ENCODE measurements at places on chromosomes 5 and 9.
A peak's percentile ranks its signal among the peaks of the same experiment; 100 is the strongest.

- no peak for DNase-seq
Observed at GRCh38 chr9:20646656-20647055, 24.4 kb upstream of the MLLT3 start.

- no peak for DNase-seq
Observed at GRCh38 chr5:154984946-154985516, 28.5 kb upstream of the KIF4B start.

DNA sequence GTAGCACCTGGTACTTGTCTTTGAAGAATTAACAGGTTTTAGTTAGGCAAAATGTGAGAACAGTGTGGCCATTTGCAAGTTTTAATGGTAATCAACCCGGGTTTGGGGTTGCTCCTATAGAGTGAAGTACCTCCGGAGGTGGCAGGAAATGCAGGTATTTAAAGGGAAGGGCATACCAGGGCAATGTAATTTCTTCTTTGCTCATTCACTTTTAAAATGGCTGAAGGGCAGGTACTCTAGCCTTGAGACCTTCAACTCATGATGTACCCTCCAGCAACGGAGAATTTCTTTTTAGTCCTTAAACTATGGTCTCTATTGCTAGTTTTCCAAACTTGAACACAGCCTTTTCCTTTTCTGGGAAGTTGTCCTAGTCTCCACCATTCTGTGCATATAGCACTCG, 1.3 kb upstream of the HSPA4 start:
- DNase-seq, result no peak

- DNase-seq, result no peak
Observed at GRCh38 chr5:166936351-166936750, 1355.1 kb upstream of the WWC1 start.

DNA sequence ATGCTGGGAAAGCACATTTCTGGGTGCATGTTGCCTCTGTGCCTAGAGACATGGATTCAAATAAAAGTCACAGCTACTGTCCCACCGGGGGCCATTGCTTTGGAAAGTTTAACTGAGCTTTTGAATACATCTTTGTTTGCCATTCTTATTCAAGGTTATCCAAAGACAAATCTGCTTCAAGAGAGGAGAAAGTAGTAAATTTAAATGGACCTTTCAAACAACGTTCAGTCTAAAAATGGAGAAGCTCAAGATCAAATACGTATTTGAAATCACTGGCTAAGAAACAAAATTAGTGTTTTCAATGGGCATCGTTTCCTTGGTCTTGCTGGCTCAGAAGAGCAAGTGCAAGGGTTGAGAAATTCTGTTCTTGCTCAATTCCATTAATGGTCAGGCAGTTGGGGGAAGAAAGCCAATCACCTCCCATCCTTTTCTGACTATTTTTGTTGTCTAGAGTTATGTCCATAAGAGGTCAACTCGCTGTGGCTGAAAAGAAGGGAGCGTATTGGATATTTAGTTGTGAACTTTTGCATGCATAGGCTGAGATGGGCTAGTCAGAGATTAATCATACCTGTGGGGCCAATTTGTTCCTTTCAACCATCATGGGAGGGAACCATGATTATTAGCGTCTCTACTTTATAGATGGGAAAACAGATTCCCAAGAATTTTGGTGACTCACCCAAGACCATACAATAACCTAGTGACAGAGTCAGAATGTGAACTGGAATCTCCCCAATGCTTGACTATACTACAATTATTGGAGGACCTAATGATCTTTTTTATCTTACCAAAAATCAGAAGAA, 276.2 kb upstream of the TNC start:
- DNase-seq, result no peak

GRCh38 chr5:91910655-91911054, 527.5 kb upstream of the ARRDC3 start:
- no peak for DNase-seq

DNA sequence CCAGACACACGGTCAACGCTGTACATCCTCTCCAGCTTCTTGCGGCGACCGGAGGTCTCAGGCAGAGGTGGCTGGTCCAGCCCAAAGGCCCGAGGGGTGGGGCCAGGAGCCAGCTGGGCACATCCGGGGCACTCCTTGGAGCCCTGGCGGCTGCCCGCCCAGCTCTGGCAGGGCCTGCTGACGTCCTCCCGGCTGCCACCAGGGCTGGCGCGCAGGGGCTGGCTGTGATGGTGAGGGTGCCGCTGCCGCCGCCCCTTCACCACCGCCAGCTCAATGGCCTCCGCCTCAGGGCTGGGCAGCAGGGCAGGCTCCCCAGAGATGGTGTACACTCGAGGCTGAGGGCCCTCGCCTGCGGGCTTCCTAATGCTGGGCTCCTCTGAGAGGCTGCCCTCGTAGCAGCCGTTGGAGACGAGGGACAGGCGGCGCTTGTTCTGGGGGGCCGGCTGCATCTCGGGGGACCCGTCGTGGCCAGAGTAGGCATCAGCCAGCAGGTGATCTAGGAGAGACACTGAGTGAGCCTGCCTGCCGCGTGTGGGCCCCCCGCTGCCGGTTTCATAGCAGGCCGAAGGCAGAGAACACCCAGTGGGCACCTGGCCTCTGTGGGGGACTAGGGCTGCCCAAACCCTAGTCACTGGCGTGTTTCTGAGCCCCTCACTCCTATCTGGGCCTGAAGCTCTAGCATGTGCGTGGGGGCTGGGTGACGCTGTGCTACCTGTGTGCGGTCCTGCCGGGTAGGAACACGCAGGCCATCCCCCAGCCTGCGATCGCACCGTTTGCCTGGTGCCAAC, 1.5 kb downstream of the NSMF start:
- no peak for DNase-seq

DNA sequence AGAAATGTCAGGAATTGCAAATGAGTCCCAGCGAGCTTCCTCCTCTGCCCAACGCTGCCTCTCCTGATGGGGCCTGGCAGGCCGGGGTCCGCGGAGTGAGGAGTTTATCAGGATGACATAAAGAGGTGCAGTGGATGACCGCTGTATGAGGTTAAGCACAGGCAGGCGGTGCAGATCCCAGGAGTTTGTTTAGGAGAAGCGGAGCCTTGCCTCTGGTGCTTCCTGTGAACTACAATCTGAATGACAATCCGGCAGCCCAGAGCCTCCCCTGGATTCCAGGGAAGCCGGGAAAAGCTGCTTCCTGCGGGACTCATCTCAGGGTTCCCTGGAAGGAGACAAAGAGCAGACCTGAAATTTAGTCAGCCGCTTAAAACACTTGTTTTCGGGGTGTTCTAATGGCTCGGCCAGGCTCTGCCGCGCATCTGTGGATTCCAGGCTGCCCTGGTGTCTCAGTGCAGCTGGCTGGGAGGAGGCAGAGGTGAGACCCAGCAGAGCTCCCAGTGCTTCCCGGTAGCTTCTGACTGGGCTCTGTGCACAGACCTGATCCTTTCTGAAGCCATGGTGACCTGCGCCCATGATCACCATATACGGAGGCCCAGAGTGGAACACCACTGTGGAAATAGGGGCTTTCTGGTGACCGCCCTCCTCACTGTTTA, 69.8 kb upstream of the IRX4 start:
- no peak for DNase-seq

DNA sequence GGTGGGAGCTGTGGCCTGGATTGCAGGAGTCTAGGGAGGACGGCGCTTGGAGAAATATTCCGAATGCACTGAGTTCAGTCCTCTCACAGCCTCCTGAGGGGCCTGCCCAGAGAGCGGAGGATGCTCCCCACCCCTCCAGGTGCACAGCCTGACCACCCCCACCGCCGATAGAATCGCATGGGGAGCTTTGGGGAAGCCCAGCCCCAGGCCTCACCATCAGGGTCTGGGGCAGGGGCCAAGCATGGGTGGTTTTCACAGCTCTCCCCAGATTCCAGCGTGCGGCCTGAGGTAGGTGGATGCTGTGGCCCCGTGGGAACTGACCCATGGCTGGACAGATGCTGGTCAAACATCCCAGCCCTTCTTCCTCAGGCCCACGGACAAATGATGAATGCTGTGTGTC, 79.9 kb upstream of the OLFM1 start:
- DNase-seq, result no peak

DNA sequence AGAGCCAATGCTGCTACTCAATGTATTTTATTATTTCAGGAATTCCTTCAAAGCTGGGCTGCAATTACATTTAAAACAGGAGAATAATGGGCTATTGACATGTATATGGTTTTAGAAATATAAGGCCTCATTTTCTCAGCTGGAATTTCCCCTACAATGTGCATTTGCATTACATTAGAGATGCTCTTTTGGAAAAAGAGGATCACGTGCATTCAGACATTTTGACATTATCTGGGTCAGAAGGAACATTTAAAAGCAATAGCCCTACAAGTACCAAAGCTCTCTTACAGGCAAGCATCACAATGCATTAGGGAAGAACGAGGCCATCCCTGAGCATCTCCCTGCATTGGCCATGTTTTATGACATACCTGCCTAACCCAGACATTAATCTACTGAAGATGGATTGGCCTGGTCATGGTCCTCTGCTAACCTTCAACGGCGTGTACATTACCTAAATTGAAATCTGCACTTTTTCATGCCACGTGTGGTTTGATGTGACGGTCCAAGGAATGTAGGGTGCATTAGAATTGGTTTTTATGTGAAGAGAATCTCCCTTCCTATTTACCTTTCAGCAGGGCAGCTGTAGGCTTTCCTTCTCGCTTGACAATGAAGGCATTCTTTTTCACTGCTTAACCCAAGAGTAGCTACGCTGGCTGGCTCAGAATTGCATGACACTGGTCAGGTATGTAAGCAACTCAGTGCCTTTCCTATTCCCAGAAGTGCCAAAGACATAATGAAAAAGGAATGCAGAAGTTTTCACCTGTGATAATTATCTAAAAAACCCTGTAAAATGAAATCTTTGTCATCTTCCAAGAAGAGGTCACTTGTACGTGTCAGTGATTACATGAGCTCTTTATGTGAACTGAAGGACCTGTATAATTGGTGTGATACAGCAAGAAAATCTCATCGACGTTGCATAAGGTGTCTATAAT, 212.3 kb upstream of the MPDZ start:
- DNase-seq, result no peak

DNA sequence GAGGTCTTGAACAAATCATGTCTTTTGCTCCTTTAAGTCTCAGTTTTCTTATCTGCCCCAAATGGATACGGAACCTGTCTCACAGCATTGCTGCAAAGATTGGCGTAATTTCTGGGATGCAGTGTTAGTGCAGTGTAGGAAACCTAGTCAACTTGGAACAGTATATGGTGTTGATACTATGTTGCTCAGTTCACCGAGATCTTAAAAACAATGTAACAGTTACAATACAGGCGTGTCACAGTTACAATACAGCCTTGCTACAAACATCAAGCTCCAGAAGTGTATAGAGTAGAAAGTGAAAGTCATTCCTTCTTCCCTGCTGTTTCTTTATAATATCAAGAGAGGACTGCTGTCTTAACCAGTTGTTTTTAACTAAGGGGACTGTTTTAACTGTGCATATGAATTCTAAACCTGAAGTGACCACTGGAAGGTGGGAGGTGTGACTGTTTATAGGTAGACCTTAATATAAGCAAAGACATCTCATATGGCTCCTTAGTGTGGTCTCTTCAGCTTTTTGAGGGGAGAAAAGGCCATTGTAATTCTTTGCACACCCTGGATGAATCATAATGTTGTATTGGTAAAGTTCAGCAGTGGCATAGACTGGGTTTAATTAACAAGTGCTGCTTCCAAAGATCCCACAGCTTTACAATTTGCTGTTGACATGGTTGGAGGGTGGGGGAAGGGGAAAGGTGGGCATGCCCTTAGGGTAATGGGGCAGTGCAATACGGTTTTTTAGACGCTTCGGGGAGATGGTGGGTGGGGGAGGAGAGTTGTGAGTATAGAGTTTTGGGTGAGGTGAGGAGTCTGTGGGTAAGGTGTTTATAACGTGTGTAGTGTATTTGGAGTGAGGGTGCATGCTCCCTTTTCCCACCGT, 12.9 kb downstream of the PRRC2B start:
- no peak for DNase-seq

DNA sequence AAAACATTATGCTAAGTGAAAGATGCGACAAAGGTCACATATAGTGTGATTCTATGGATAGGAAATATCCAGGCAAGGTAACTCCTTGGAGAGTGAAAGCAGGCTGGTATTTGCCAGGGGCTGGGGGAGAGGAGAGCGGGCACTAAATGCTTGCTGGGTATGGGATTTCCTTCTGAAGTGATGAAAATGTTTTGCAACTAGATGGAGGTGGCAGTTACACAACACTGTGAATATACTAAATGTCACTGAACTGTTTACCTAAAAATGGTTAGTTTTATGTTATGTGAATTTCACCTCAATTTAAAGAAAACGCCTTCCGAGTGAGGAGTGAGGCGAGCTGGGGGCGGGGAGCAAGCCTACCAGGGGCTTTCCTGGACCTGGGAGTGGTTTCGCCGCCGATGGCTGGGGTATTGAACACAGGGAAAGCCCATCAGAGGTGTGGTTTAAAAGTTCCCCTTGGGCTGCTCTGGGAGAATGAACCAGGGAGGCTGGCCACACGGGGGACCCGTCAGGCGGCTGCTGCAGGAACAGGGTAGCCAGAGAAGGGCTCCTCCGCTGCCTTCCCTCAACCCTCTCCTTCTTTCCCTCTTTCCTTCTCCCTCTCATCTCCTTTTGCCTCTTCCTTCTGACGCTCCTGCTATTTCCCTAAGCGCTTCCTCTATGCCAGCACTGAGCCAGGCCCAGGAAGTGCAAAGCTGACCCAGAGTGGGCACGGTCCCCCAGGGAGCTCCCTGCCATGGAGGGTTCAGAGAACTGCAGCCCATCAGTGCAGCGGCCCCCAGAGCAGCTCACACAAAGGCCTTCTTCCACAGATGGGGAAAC, 4.9 kb downstream of the AKNA start:
- peak; percentile 78 for DNase-seq

GRCh38 chr5:50667023-50667652, 701 bp downstream of the PARP8 start:
- peak; percentile 37 for DNase-seq

GRCh38 chr5:133508845-133509741, 103.2 kb downstream of the FSTL4 start:
- no peak for DNase-seq

GRCh38 chr5:65742565-65743231, 20.7 kb downstream of the NLN start:
- DNase-seq, result no peak

DNA sequence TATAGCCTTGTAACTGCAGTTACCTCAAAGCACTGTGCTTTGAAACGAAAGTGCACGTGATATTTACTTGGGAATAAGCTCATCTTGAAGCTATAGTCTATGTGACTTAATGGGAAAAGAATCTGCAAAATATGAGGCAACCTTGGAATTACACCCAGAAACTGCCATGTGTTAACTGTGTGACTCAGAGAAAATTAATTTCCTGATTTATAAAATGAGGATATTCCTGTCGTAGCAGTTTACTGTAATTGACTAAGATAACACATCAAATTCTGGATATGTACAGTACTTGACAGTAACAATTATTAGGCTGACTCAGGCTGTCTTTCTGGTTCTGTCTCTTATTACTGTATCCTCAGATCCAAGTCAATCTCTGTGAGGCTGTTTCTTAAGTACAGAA, 1079.9 kb upstream of the ACO1 start:
- no peak for DNase-seq

GRCh38 chr5:56172241-56172640, 60.9 kb downstream of the ANKRD55 start:
- DNase-seq, result no peak

GRCh38 chr9:34206561-34206960, 27.7 kb downstream of the UBAP1 start:
- DNase-seq, result no peak

GRCh38 chr5:94240596-94240992, 377.8 kb downstream of the KIAA0825 start:
- DNase-seq, result no peak

GRCh38 chr9:100602342-100602801, 24.5 kb downstream of the CAVIN4 start:
- no peak for DNase-seq
